CD8-positive, alpha-beta memory T cell (primary cell): ENCODE measurements at places on chromosomes 12 and 14.

DNA sequence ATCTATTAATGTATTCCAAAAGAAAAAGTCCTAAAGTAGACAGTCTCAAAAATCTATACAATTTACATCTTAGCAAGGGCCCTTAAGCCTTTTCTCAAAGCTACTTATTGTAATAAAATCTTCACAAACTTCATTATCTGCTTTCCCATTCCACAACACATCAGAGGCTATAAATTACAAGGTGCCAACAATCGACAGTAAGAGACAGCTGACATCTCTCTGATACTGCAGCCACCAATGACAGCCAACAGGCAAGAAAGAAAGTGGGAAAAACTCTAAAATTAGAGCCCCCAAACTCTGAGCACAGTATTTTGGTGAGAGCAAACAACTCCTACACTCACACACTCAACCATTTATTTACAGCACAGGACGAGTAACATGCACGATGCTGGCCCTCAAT lies 2.2 kb downstream of the ANGEL1 start:
- no peak for DNase-seq

- no peak for DNase-seq
These were observed 974 bp upstream of the TNS2 start for GRCh38 chr12:53048780-53049401.

- DNase-seq: no peak
These were observed 4.8 kb downstream of the SLC41A2 start for GRCh38 chr12:104953323-104953722.

DNA sequence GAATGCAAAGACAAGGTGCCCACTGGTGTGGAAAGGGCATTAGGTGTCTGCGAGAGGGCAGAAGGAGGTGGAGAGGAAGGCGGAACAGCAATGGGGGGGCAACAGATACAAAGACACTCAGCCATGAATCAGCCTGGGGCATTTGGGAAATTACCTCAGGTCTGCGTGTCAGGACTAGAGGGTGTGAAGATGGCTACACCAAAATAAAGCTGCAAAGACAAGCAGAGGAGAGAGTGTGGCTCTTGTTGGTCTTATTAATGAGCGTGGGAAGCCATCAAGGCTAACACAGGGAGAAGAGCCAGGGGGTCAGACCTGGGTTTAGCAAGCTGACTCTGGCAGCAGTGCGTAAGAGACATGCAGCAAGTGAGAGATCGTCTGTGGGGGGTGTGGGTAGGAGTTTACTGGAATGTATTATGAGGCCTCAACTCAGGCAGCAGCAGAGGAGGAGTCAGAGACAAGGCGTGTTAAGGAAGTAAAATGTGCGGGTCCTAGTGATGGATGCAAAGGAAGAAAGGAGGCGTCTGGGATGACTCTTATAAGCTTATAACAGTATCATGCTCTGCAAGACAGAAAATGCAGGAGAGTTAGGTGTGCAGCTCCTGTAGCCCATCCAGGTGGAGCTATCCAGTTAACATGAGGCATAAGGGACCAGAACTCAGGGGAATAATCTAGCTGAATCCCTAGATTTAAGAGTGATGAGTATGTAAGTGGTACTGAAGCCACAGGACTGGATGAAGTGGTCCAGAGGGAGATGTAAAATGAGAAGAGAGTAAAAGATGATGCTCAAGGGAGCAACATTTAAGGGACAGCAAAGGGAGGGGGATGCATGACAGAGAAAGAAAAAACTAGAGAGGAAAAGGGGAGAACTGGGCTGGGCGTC lies 50.4 kb downstream of the KCNK10 start:
- DNase-seq: no peak

GRCh38 chr12:108712925-108713203 lies 18.5 kb downstream of the CORO1C start:
- DNase-seq: no peak

DNA sequence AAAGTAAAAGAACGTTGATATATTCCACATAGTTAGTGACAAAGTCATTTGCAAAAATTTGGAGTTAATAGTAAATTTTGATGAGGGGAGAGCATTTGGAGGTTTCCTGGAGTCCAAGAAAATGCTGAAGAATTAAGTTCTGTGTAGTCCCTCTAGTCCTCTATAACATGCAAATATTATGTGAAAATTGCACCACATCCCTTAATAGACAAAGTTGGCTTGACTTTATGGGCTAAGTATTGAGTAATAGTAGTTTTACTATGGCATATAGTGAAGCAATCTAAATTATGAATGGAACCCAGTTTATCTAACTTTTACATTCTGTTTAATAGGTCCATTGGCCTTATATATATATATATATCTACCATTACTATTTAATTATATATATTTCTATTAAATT lies 66.4 kb upstream of the DCN start:
- DNase-seq: no peak

GRCh38 chr12:97461553-97461952 lies 1.1 kb upstream of the RMST start:
- DNase-seq: no peak

DNA sequence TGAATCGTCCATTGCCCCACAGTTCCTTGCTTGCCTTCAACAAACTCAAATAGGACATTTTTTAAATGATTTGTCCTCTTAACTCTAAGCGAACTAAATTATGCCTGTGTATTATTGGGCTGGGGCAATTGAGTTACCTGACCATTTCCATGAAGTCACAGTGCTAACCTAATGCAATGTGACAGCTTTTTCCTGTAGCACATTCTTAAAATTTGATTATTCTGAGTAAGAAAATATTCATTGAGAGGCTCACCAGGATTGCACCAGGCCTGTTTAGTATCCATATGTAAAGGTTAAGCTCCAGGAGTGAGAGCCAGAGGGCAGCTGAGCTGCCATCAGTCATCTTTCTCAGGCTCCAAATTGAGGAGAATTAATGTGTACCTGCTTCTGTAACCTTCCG lies 90.9 kb downstream of the GPR65 start:
- no peak for DNase-seq

DNA sequence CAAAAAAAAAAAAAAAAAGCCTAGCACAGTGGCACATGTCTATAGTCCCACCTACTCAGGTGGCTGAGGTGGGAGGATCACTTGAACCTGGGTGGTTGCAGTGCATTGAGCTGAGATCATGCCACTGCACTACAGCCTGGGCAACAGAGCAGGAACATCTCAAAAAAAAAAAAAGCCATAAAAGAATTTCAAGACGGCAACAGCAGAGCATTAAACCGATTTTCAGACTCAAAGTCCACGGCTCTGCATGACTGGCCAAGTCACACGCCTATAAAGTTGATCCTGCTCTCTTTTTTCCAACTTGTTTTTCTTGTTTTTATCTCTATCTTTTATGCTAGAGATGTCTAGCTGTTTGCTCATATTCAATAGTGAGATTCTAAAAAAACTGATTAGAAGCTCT lies 45.3 kb downstream of the FBXO34 start:
- no peak for DNase-seq

DNA sequence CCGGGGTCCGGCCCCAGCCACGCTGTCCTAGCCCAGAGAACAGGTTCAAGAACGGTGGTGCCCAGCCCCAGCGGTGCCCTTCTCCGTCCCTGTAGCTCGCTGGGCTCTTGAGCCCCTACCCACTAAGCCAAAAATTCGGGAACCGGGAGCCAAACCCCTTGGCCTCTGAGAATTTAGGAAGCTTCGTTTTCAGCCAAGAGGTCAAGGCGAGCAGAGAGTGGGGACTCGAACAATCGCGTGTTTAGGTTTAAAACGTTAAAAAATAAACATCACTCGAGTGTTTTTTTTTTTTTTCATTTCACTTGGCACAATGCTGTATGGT lies 6.2 kb downstream of the SIX1 start:
- no peak for DNase-seq

GRCh38 chr12:91993287-91994017 lies 152.2 kb downstream of the BTG1 start:
- no peak for DNase-seq

DNA sequence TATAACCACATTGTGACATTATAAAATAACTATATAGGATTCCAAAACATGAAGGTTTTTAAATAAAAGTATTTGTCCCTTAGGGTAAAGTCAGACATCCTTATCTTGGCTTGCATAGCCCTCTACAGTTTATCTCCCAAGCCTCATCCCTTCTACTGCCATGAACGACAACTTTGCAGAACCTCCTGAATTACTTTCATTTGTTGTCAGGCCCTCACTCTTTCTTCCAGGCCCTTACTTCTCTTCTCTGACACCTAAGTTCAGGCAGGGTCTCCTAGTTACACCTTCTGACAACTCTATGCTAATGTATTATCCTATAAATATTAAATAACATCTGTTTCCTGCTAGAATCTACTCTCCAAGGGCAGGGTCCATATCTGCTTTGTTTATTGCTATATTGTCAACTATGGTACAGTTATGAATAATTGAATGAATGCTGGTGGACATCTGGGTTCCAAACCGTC lies 115.7 kb upstream of the MDM1 start:
- no peak for DNase-seq

DNA sequence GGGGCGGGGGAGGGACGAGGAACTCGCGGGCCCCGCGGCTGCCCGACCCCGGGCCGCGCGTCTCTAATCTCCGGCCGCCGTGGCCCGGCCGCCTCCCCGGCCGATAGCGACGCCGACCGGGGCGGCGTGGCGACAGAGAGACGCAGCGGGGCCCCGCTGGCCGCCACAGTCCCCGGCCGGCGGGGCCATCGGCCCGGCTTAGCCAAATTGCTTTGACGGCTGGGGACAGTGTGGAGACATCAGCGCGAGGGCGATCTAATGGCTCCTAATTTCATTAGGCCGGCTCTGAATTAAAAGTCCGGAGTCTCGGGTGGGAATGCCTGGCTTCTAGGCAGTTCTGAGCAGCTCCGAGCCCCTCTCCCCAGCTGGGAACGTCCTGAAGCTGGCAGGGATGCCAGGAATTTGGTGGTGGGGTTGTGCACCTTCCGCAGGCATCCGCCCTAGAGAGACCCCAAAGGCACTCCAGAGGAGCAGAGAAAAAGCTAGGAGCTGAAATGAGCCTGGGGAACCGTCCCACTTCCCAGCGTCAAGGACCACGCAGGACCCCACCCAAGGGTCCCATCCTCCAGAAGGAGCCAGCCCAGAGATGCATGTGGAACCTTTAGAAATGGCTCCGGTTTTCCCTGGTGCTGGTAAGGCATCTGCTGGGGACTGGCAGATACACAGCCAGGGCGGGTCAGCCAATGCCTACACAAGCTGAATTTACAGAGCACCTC lies 9.6 kb downstream of the TBX5 start:
- DNase-seq: no peak

DNA sequence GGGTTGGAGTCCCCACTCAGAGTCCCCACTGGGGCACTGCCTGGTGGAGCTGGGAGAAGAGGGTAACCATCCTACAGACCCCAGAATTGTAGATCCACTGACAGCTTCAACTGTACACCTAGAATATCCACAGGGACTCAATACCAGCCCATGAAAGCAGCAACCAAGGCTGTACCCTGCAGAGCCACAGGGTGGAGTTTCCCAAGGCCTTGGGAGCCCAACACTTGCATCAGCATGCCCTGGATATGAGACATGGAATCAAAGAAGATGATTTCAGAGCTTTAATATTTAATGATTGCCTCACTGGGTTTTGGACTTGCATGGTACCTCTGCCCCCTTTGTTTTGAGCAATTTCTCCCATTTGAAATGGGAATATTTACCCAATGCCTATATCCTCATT lies 80.4 kb downstream of the RASSF9 start:
- DNase-seq: no peak

- peak; percentile 19 for DNase-seq
These were observed 7.3 kb downstream of the VAMP1 start for GRCh38 chr12:6463216-6463615.

- no peak for DNase-seq
These were observed 21.2 kb upstream of the CDCA4 start for GRCh38 chr14:105041841-105042765.

DNA sequence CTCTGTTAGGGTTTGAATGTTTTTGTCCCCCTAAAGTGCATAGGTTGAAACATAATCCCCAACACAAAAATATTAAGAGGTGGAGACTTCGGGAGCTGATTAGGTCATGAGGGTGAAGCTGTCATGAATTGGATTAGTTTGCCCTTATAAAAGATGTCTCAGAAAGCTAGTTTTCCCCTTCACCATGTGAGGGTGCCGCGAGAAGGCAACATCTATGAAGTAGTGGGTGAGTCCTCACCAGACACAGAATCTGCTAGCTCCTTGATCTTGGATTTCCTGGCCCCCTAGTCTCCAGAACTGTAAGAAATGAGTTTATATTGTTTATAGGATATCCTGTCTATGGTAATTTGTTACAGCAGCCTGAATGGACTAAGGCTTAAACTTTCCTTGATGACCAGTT lies 301.5 kb upstream of the ATP2B1 start:
- no peak for DNase-seq

GRCh38 chr14:91256661-91257060 lies 12.2 kb upstream of the GPR68 start:
- DNase-seq: no peak

DNA sequence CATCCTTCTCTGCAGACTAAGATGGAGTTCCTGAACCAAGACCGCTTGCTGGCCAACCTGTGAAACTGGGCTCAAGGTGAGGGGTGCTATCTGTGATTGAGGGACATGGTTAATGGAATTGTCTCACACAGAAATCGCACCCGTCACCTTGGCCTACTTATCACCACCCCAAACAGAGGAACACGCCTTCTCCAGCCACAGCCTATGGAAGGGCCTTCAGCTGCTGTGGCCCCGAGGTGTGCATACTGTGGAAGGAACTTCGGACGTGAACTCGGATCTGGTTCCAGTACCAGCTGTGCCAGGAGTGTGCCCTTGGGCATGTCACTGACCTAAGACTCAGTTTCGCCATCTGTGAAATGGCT lies 44.4 kb downstream of the EVL start:
- DNase-seq: no peak

DNA sequence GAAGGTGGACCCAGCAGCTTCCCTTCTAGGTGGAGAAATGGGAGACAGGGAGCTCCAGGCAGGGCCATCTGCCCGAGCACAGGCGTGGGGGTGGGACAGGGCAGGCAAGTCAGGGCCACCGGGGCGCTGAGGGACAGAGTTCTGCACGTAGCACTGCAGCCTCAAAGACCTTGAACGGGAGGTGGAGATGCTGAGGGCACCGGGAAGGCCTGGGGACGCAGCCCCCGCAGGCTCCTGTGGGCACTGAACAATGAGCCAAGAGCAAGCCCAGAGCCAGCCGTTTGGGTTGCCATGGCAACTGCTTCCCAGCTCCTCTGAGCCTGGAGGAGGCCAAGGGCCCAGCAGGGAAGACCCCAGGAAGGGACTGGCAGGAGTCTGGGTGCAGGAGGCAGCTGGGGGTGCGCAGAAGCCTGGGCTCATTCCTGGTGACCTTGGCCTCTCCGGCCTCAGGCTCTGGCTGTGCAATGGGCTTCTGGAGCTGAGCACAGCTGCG lies 3.4 kb downstream of the LBHD2 start:
- DNase-seq: no peak

GRCh38 chr12:98238515-98239130 lies 276.8 kb upstream of the TMPO start:
- no peak for DNase-seq

GRCh38 chr12:122866379-122866778 lies 29.5 kb downstream of the VPS37B start:
- DNase-seq: no peak

- DNase-seq: no peak
These were observed 136.7 kb upstream of the EGLN3 start for GRCh38 chr14:34087571-34087970.

- DNase-seq: no peak
These were observed 44.8 kb downstream of the PZP start for GRCh38 chr12:9163392-9163791.
